ENCODE measurements at places on chromosomes 5 and 9.

- DNase-seq, result no peak
Measured at GRCh38 chr9:112371060-112371459, 8.8 kb upstream of the HSDL2 start.

GRCh38 chr9:88722753-88723152 is 187.8 kb downstream of the NXNL2 start:
- DNase-seq, result peak; percentile 43

GRCh38 chr9:6584881-6585597 is 60.5 kb downstream of the GLDC start:
- DNase-seq, result peak; percentile 39

- DNase-seq, result peak; percentile 94
Measured at GRCh38 chr5:82406205-82406773, 128.1 kb upstream of the RPS23 start.

DNA sequence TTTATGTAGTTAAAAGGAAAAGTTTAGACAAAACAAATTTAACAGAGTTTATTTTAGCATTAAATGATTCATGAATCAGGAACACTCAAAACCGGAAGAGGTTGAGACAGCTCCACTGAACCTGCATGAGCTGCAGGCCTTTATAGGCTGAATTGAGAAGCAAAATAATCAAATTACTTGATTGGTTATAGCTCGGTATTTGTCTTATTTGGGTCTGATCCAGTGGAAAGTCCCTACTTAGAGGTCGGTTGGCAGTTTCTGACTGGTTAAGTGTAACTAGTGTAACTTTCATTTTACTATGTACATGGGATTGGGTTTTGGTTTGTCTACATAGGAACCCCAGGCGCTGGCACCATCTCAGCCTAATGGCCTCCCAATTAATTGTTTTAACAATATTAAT is 74.1 kb upstream of the PIK3R1 start:
- DNase-seq, result peak; percentile 22

Data from LHCN-M2 (cell line).